ENCODE measurements at places on chromosomes 3 and 15. TPM values are rescaled to one million over a fixed set of nuclear protein-coding genes. Genes with fewer than 3 reads are reported as not detected.

Gene CCDC71
- total RNA-seq: 27.6 TPM

Gene KIF15
- 25.8 TPM for total RNA-seq

Gene SLC12A1
- 0.04 TPM for total RNA-seq

Gene SELENOK
- total RNA-seq: 30.3 TPM

Gene ADIPOQ
- not detected for total RNA-seq

GRCh38 chr3:7847021-7847420 is 654.6 kb upstream of the LMCD1 start:
- DNase-seq: no peak

- DNase-seq: peak; percentile 83
Measured at GRCh38 chr3:129383292-129383860, 45.1 kb downstream of the EFCAB12 start.

DNA sequence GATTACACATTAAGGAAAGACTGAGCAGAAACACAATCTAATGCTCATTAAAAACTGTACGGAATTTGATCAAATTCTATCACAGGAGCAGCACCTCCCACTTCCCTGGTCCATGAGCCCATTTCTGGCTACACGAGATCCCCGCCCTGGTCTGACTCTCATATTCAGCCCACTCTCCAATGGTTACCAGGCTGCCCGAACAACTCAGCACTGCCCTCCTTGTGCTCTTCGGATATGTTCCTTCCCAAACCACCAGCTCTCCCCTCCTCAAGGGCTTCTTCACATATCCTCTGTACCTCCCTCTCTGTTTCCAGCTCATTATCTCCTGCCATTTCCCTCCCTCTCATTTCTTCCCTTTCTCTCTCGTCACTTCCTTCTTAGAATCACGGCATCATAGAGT is 180.5 kb downstream of the RSL24D1 start:
- no peak for DNase-seq

DNA sequence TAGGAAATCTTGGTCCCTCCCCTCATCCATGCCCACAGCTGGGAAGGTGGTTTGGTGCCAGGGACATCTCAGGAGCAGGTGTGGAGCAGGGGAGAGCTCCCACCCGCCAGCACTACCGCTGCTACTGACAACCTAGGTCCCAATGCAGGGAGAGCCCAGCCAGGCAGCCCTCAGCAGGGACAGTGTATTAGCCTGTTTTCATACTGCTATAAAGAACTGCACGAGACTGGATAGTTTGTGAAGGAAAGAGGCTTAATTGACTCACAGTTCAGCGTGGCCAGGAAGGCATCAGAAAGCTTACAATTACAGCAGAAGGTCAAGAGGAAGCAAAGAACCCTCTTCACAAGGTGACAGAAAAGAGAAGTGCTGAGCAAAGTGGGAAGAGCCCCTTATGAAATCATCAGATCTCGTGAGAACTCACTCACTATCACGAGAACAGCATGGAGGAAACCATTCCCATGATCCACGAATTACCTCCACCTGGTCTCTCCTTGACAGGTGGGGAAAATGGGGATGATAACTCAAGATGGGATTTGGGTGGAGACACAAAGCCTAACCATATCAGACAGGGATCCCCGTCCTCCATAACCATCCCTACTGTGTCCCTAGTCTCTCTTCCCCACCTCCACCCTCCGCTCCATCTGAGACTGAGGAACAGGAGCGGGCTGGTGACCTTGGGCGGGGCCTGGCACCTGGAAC is 218.6 kb downstream of the TBC1D2B start:
- peak; percentile 14 for DNase-seq

DNA sequence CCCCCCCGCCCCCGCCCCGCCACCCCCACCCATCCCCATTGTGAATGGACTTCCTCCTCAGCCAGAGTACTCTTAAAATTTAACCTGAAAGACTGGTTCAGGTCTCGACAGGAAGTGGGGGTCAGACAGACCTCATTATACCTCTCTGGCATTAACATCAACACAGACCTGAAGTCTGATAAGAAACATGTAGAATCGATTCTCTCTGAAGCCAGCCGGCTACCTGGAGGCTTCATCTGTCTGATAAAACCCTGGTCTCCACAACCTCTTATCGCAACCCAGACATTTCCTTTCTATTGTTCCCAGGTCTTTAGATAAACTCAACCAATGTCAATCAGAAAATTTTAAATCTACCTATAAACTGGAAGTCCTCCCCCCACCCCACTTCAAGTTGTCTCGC is 42.6 kb downstream of the SLCO2A1 start:
- no peak for DNase-seq

- no peak for DNase-seq
Measured at GRCh38 chr3:64074060-64074459, 50.8 kb upstream of the PSMD6 start.
